NT2/D1 (cell line): ENCODE measurements at places on chromosomes 1 and 21.

DNA sequence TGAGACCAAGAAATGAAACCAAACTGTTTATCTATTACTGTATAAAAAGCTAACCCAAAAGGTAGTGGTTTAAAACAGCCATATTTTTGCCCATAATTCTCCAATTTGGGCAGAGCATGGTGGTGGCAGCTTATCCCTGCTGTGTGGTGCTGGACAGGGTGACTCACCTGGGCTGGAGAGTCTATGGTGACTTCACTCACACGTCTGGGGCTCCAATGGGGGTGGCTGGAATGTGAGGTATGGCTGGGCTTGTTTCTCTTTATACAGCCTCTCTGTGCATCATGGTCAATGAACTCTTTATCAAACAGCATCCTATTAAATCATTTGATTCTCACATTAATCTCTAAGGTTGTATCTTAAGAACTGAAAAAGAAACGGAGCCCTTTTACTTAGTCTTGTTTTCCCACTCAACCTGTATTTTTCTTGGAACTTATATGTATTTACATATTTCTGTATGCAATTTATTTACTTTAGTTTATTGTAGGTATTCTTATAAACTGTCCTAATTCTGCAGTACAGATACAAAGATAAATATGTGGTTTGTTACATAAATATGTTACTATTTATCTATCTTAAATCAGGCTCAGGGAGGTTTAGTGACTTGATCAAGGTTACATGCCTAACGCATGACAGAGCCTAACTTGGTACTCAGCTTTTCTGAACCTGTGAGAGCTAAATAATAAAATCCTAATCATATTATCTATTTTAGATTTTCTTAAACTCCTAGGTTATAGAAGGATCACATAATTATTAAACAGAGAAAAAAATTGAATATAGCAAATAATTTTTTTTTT, 37.5 kb upstream of the WLS start:
- no peak for DNase-seq

- peak; percentile 28 for DNase-seq
Measured at GRCh38 chr1:5514527-5515183, 477.6 kb downstream of the NPHP4 start.

GRCh38 chr1:55334797-55335196, 119.6 kb upstream of the USP24 start:
- DNase-seq = no peak

- DNase-seq = no peak
Measured at GRCh38 chr1:226625832-226626576, 77.4 kb downstream of the STUM start.
